ENCODE measurements at places on chromosomes 13 and 19.

DNA sequence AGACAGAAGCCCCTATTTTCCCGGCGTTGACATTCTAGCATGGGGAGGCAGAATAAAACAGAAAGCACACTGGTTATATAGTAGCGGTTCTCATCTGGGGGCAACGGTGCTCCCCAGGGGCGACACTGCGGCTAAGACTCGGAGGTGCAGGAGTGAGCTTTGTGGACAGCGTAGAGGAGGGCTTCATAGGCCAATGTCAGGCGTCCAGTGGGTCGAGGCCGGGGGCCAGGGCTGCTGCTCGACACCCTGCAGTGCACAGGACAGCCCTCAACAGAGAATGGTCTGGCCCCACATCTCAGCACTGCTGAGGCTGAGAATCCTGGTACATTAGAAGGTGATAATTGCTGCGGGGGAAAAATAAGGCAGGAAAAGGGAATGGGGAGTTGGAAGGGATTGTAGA, 1.5 kb downstream of the ZNF628 start:
- DNase-seq = no peak

- no peak for DNase-seq
Observed at GRCh38 chr13:95833126-95833525, 156.2 kb downstream of the DNAJC3 start.

- DNase-seq = no peak
Observed at GRCh38 chr19:23868630-23869029, 46.1 kb upstream of the ZNF726 start.

DNA sequence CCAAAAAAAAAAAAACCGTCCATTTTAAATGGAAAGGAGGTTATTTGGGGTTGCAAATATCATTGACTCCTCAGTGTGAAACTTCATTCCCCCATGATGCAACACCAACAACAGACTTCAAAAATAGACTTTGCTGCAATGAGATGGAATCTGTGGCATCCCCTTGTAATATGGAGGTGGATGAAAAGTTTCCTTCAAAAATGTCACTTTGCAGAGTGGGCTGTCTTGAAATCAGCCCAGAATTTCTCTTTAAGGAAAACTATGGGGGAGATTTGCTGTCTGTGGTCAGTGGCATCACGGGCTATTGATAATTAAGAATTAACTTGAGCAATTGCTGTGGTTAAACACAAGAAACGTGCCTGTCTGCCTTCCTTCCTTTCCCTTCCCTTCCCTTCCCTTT, 1.5 kb downstream of the GPR18 start:
- no peak for DNase-seq

DNA sequence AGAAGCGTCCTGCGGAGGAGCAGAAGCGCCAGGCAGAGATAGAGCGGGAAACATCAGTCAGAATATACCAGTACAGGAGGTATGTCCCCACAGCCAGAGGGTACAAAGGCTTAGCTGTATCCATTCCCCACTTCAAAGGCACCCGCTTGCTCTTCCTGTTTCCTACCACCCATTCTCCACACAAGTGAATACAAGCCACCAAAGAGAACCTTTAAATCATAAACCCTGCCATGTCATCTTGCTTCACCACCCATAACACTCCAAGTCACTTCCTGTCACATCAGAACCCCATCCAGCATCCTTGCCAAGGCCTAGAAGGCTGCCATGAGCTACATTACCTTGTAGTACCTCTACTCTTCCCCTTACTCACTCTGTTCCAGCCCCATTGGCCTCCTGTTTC, 205.8 kb downstream of the LMO7 start:
- no peak for DNase-seq

DNA sequence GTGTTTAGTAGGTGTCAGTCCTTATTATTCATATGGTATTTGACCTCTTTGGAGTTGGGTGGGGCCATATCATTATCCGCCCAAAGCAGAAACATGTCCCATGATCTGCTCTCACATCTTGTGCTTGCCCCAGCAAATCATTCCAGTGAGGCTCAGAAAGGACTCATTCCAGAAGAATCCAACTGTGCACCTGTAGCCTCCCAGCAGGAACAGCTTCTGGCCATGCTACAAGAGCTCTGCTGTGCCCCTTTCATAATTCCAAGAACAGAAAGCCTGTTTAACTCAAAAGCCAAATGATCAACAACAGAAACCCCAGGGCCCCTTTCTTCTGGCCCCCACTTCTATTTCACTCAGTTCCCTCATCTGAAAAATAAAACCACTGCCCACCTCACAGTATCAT, 673.1 kb downstream of the DIAPH3 start:
- no peak for DNase-seq

All from activated naive CD8-positive, alpha-beta T cell treated with anti-CD3 and anti-CD28 coated beads for 36 hours (primary cell).